Lower lobe of right lung (tissue), 2 donors: ENCODE measurements at places on chromosomes 6 and 20.

DNA sequence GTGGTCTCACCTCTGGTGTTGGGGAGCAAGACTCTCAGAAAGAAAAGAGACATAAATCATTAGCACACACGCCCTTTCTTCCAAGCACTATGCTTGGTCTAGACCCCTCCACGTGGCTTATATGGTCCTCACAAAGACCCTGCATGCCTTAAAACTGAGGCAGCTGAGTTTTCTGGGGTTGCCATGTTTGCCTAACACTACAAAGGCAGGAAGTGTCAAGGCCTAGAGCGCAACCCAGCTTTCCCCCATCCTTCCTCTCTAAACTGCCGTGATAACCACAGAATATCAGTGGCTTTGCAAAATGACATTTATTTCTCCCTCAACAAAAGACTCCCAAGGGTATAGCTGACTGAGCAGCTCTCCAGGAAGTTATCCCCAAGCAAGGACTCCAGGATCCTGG, 146.5 kb upstream of the TOP1 start:
- no peak for DNase-seq

GRCh38 chr20:54231036-54231435, 23.1 kb downstream of the PFDN4 start:
- DNase-seq, result no peak

DNA sequence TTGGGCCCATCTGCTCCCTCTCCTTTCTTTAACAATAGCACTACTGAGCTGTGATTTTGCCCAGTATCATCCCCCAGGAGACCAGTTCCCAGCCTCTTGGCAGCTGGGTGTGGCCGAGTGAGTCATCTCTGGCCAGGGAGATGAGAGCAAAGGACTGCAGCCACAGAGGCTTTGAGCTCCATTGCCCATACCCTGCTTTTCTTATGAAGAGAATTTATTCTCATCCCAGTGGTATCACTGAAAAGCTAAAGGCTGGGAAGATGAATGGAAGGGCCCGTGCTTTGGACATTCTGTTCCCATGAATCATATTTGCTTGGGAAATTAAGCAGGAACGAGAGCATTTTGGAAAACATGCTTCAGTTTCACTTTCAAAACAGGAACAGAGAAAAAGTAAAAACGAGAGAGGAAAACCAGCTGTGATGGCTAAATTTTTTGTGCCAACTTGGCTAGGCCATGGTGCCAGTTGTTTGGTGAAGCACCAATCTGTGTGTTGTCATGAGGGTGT, 14.9 kb downstream of the CST3 start:
- DNase-seq, result peak; percentile 67

DNA sequence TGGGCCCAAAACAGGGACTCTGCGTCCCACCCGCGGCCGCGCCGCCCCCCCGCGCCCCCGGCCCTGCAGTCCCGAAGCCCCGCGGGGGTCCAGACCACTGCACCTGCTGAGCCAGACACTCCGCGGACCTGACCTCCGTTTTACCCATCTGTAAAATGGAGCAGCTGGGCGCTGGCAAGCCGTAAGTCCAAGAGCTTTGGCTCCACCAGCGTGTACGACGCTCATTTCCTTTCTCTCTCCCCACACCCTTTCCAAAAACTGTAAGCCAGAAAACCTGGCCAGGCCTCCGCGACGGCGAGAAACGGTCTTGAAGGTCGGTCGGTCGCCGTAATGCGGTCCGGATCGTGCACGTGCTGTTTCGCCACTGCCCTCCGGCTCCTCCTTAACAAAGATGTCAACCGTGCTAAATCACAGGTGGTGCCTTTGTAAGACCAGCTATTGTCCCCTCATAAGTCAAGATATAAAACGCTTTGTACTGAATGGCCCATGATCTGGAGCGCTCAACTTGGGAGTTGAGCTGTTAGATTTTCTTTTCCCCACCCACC, 7.8 kb upstream of the NR2E1 start:
- DNase-seq, result no peak

GRCh38 chr20:61767761-61768494, 297.8 kb downstream of the TAF4 start:
- no peak for DNase-seq

- no peak for DNase-seq
Observed at GRCh38 chr20:44120676-44121425, 66.1 kb downstream of the JPH2 start.

DNA sequence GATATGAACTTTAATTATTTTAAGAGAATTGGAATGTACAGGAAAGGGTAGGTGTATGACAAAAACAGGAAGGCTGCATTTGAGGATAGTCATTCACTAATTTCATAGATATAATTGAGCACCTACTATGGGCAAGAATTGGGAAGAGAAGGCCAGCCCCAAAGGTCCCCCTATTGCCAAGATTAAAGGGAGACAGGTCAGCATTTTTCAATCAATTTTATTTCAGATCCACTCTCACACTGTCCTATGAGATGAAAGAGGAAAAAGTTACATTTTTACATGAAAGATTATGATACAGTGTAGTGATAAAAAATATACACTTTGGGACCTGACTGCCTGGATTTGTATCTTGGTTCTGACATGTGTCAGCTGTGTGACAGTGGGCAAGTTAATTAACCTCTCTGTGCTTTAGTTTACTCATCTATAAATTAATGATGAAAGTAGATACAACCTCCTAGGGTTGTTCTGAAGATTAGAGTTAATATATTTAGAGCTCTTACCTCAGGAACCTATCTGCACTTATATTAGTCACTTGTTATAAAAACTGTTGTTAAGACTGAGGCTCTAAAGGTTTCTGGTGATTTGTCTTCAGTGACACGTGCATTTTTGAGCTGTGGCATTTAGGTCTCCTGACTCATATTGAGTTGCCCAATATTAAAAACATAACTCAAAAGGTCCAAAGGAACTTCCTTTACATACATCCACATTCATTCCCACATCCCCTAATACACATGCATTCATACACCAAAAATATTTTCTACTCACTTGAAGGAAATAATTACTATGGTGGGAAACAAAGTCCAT, 45.7 kb downstream of the SCGN start:
- no peak for DNase-seq

GRCh38 chr6:113622254-113622653, 234.9 kb upstream of the MARCKS start:
- no peak for DNase-seq

DNA sequence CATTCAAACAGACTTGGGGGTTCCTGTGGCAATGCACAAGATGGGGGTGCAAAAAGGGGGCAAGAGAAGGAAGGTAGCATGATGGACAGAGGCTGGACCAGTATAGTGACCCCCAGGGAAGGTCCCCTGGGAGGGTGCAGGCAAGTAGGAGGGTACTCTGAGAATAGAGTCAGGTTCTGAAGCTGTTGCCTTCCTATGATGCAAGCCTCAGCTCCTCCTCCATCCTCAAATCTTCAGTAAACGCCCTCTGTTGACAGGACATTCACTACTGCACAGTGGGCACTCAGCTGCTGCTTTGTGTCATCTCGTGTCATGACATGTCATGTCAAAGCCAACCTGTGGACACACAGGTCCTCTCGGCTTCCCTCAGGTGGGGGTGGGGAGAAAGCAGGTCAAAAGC, 5.8 kb upstream of the SDCBP2 start:
- DNase-seq, result no peak

DNA sequence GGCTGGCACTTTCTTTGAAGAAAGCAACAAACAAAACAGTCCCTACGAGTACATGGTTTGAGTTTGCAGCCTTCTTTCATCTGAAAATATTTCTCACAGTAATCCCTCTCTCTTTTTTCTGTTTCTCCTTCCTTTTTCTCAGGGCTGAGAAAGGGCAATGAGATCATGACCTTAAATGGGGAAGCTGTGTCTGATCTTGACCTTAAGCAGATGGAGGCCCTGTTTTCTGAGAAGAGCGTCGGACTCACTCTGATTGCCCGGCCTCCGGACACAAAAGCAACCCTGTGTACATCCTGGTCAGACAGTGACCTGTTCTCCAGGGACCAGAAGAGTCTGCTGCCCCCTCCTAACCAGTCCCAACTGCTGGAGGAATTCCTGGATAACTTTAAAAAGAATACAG, 80.7 kb upstream of the CLDN20 start:
- no peak for DNase-seq

- DNase-seq, result no peak
Observed at GRCh38 chr6:75170691-75171560, 34.9 kb downstream of the COL12A1 start.

DNA sequence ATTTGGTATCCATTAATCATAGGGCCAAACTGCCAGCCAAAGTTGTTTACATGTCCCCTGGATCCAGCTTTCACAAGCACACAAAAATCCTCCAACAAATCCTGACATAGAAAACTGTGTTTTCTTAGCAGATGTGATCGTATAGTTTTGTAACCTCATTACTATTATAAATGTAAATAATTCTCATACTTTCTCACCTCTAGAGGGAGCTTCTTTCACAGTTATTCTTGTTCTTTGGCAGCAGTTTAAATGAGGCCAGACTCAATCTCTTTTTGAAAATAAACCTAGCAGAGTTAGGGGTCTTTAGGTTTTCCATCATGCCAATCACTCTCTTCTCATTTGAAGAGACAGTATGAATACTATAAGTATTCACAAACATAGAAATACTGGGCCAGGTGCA, 17.0 kb upstream of the ZNF318 start:
- no peak for DNase-seq

- no peak for DNase-seq
Observed at GRCh38 chr6:46699970-46700369, 12.3 kb downstream of the TDRD6 start.

DNA sequence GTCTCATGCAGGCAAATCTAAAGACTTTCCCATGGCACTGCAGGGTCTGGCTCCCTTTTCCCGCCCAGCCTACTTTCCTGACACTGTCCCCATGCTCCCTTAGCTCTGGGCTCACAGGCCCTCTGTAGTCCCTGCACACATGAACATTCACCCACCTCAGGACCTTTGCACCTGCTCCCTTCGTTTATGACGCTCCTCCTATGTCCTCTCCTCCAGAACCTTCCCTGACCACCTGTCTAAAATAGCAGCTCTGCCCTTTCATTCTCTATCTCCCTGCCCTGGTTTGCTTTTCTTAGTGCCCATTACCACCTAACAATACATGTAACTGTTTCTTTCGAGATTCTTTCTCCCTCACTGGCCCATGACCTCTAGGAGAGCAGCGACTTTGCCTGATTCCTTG, 22.3 kb downstream of the HM13 start:
- DNase-seq, result no peak

GRCh38 chr6:40517654-40518053, 69.5 kb downstream of the LRFN2 start:
- DNase-seq, result no peak

- DNase-seq, result no peak
Observed at GRCh38 chr20:5172167-5172601, 45.4 kb downstream of the CDS2 start.

GRCh38 chr6:58290177-58290576, 972.7 kb downstream of the PRIM2 start:
- DNase-seq, result no peak

- DNase-seq, result no peak
Observed at GRCh38 chr6:7513529-7513928, 27.9 kb upstream of the DSP start.

DNA sequence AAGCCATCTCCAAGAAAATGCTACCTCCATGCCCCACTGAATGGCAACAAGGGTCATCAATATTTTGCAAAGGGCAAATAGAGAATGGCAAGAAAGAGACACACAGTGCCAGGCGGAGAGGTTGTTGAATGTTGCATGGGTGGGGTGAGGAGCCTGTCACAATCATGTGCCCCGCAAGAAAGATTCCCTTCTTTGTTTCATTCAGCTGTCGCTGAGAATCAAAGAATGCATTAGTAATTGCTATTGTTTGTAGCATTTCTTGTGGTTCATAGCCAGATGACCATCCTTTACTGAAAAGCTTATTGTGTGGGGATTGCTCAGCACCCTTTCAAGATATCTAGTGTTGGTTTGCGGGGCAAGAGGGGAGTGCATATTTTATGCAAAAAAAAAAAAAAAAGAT, 166.5 kb upstream of the QKI start:
- no peak for DNase-seq

- peak; percentile 58 for DNase-seq
Observed at GRCh38 chr6:45710304-45710821, 305.3 kb downstream of the CLIC5 start.

- DNase-seq, result peak; percentile 78
Observed at GRCh38 chr6:27753668-27754407, 158.4 kb downstream of the OR2B2 start.

DNA sequence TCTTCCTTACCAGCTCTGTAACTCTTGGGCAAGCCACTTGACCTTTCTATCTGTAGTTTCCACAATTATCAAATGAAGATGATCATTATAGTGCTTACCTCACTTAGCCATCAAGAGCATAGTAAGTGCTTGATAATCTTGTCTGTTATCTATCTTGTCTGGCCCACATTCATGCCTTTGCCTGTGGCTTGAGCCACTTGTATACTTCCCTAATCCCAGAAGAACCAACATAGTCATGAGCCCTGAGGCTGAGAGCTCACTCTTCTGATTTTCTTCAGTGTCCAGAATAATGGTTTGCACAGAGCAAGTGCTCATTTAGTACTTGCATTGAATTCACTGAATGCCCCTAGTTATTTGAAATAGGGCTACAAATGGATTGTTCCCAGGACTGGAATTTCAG, 108.2 kb downstream of the SASH1 start:
- no peak for DNase-seq

- DNase-seq, result no peak
Observed at GRCh38 chr20:33567949-33568348, 78.1 kb downstream of the CBFA2T2 start.

GRCh38 chr20:22861990-22862389, 173.1 kb upstream of the SSTR4 start:
- DNase-seq, result peak; percentile 51

DNA sequence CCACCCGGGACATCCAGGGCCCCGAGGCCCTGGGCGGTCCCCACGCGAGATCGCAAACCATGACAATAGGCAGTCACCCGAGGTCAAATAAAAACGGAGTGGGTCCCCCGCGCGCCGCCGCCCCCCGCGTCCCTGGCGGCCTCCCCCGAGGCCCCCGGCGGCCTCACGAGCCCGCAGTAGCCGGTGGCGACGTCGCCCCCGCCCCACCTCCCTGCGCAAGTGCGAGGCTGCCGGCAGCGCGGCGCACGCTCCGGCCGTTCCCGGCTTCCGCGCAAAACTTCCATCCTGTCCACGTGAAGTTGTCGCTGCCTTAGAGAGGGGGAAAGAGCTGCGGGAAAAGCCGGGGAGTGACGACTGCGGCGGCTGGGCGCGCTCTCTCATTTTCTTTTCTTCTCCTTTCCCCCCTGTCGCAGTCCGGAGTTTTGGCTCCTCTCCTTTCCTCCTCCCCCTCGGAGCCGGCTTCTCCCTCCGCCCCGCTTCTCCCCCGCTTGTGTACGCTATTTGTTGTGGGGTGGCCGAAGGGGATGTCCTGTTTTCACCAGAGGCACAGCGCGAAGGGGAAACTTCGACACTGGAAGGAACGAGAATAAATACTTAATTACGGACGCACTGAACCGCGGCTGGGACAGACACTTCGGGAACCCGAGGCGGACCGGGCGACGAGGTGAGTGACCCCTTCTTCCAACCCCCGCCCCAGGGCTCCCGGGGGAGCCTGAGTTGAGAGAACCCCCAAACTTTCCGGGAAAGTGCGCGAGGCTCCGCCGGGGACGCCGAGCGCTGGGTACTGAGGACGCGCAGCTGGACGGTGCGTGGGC, at the start of gene EYA4:
Gene EYA4 (plus strand): TSS at position 272 of the 815 bp plus-strand sequence. CDS start 33,424 bp downstream, outside the sequence.
- DNase-seq, result no peak
